ENCODE measurements at places on chromosomes 2 and 18.

- no peak for DNase-seq
Observed at GRCh38 chr2:217836901-217837491, 165.8 kb downstream of the TNS1 start.

GRCh38 chr2:47016172-47016913, 100.7 kb upstream of the MCFD2 start:
- no peak for DNase-seq

DNA sequence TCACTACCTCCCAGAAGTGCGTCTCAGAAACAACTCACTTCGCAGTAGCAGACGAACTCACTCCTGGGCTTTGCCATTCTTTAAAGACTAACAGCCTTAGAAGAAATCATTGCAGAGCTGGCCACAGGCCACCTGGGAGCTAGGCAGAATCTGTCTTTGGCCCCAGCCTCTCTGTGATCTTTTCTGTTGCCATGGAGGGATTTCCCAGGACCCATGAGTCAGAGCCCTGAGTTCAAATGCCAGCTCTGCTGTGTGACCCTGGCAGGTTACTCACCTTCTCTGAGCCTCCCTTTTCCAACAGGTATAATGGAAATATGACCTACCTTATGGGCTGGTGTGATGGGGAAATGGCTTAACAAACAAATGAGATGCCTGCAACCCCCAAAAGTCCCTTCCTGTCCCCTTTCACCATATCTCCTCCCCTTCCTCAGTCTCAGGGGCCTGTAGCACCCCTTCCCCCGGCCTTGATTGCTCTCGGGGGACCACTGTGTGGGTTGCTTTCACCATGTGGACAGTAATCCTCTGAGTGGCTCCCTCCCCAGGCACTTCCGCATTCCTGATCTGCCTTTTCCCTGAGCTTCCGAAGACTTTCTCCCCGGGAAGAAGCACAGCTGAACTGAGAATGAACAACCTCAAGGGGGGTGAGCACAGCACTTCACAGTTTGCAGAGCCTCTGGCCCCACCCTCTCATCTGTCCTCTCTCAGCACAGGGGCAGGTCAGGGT, 34.0 kb upstream of the SLC66A3 start:
- DNase-seq = no peak

- DNase-seq = no peak
Observed at GRCh38 chr2:13813236-13813635, 819.3 kb upstream of the LRATD1 start.

GRCh38 chr2:115163572-115163971, 721.1 kb downstream of the DPP10 start:
- no peak for DNase-seq

GRCh38 chr2:3461801-3462492, 57.4 kb downstream of the ADI1 start:
- no peak for DNase-seq

- DNase-seq = no peak
Observed at GRCh38 chr2:181041661-181042060, 61.3 kb downstream of the UBE2E3 start.

DNA sequence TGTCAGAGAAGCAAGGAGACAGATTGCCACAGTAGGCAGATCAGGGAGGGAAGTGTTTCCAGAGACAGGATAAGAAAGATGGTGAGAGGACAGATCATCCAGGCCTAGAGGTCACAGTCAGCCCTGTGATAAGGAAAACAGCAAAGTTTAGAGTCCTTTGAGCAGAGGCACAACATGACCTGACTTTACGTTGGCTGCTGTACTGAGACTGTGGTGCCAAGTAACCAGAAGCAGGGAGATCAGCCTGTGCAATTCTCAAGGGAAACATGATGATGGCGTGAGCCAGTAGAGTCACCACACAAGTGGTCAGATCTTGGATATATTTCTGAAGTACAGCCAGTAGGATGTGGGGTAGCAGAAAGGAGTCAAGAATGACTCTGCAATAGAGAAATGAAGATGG, 43.7 kb downstream of the SMC6 start:
- no peak for DNase-seq

DNA sequence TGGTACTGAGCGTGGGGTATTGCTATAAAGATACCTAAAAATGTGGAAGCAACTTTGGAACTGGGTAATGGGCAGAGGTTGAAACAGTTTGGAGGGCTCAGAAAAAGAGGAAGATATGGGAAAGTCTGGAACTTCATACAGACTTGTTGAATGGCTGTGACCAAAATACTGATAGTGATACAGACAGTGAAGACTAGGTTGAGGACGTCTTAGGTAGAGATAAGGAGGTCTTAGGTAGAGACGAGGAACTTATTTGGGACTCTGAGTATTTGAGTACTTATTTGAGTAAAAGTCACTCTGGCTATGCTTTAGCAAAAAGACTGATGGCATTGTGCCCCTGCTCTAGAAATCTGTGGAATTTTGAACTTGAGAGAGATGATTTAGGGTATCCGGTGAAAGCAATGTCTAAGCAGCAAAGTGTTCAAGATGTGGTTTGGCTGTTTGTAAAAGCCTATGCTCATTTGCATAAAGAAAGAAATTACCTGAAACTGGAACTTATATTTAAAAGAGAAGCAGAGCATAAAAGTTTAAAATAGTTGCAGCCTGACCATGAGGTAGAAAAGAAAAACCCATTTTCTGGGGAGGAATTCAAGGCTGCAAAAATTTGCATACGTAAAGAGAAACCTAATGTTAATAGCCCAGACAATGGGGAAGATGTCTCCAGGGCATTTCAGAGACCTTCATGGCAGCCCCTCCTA, 219.6 kb downstream of the PDE1A start:
- DNase-seq = no peak

GRCh38 chr2:229313591-229313990, 42.5 kb upstream of the PID1 start:
- no peak for DNase-seq

- no peak for DNase-seq
Observed at GRCh38 chr2:8551622-8552074, 130.2 kb upstream of the ID2 start.

GRCh38 chr18:39399662-39400061, 1834.1 kb upstream of the CELF4 start:
- no peak for DNase-seq

- no peak for DNase-seq
Observed at GRCh38 chr2:45269149-45269793, 260.0 kb upstream of the SIX2 start.

GRCh38 chr18:24990671-24991134, 361.3 kb downstream of the ZNF521 start:
- no peak for DNase-seq

DNA sequence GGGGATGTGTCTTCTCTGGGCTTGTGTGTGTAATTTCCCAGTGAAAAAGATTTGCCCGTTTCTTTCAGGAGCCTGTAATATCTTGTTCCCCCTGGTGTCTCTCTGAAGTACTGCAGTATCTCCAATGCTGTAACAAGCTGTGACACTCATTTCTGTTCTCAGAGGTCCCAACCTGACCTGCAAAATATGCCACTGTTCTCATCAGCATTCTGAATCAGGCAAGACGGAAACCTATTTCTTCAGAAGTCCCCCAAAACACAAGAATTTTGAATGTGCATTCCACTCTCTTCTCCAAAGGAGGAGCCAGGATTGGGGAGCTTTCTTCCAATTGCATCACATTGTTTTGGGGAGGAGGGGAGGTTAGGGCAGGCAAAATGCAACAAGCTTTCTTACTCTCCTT, 77.0 kb upstream of the CNGA3 start:
- no peak for DNase-seq

DNA sequence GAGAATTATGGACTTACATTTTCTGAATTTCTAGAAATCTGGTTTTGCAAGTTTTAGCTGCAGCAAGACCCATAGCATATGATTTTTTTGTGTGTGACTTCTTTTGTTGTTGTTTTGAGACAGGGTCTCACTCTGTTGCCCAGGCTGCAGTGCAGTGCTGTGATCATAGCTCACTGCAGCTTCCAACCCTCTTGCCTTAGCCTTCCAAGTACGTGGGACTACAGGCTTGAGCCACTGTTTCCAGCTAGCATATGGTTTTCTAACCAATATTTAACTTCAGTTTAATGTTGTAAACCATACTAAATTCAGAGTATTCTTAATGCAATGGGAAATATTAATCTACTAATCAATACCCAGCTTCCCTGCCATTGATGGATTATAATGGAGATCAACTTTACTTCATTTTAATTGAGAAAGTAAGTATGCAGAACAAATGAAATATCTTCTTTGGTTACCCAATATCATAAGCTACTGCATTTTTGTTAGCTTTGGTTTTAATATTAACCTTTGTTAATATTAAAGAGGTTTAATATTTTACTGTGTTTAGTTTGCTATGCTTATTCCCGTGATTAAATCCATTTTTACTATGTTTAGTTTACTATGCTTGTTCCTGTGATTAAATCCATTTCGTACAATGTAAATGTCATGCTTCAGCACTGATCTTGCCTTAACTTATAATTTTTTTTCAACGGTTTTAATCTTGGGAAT, 273.4 kb upstream of the TMEFF2 start:
- DNase-seq = no peak

GRCh38 chr18:63119647-63120046, 199.9 kb downstream of the BCL2 start:
- DNase-seq = no peak

DNA sequence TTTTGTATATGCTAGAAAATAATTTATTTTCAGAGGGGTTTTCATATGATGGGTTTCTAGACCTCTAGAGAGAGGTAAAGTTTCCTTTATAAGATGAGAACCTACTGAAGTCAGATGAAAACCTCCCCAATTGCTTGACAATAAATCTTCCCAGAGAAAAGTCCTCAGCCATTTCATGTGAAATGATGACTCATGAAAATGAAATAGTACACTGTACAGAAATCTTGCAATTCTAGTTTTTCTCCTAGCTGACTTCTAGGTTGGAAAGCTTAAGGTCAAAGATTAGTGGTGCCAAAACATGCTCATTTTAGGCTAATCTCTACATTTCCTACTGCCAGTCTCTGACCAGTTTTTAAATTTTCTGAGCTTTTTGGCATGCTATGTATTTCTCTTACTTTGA, 826.5 kb upstream of the FSHR start:
- no peak for DNase-seq

- DNase-seq = no peak
Observed at GRCh38 chr2:128638341-128639119, 319.9 kb upstream of the HS6ST1 start.

GRCh38 chr2:151857650-151858049, 29.4 kb upstream of the ARL5A start:
- no peak for DNase-seq

- no peak for DNase-seq
Observed at GRCh38 chr2:74373221-74373676, 6.9 kb downstream of the DCTN1 start.

- no peak for DNase-seq
Observed at GRCh38 chr18:51614033-51614432, 416.6 kb upstream of the MEX3C start.

DNA sequence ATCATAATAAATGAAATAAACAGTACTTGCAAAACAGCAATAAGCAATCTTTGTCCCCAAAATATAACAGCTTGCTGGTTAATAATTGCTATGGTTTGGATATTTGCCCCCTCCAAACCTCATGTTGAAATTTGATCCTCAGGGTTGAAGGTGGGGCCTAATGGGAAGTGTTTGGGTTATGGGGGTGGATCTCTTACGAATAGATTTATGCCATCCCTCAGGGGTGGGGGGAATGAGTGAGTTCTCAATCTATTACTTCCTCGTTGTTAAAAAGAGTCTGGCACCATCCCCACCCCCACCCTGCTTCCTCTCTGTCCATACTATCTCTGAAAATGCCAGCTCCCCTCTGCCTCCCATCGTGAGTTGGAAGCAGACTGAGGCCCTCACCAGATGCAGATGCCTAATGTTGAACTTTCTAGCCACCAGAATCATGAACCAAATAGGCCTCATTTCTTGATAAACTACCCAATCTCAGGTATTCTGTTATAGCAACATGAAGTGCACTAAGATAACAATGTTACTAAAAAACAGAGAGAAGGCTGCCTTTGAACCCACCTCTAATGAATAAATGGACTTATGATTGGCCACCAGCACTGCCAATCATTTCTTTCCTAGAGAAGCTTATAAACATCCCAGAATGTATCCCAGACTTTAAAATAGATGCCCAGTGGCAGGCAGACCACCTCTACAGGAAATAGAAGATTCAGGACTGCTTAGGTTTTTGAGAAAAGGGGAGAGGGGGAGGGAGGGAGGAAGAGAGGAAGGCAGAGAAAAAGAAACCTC, 90.1 kb downstream of the ALPK2 start:
- DNase-seq = no peak

- DNase-seq = no peak
Observed at GRCh38 chr2:128446874-128447537, 128.3 kb upstream of the HS6ST1 start.
